ENCODE measurements at places on chromosomes 5 and 9.

DNA sequence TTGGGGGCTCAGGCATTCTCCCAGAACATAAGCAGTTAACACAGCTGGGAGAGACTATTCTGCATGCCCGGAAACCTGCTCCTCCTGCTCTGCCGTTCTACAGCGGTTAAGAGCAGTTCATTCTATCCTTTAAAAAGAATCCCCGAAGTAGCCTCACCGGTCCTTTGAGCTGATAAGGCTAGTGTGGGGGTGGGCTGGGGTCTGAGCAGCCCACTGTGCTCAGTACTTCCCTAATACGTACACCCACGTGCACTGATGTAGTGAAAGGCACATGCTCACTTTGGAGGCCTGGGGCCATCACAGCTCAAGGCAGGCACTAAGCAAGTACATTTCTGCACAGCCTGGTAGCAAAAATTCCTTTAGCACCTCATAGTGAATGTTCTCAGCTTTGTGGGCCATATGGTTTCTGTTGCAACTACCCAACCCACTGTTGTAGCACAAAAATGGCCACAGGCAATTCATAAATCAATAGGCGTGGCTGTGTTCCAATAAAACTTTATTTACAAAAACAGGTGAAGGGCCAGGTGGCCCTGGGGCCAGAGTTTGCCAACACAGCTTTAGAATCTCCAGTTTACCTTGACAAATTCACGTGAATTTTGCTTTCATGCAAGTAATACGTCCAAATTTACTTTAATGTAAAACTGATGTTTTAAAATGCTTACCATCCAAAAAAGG lies 136.4 kb downstream of the ZNF354C start:
- no peak for DNase-seq

GRCh38 chr9:115413304-115413703 lies 295.3 kb upstream of the TNC start:
- DNase-seq: no peak

DNA sequence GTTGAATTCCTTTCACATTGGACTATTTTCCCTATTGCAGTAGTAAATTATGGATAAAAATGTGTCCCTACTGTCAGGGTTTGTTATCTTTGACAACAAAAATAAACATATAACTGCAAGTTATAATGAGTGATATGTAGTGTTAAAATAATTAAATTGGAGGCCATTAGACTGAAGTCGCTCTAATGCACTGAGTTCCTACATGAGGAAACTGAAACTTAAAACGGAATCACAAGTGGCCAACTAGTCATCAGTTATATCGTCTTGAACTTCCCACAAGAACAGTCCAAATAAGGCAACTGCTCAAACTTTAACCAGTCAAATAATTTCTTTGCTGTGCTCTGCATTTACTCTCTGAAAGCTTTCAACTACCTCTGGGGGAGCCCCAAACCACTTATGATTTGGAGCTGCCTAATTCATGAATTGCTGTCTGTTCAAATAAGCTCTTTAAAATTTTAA lies 2.1 kb upstream of the IFT74 start:
- DNase-seq: peak; percentile 73

- peak; percentile 53 for DNase-seq
Observed at GRCh38 chr9:122904466-122904822, 715 bp downstream of the RC3H2 start.

DNA sequence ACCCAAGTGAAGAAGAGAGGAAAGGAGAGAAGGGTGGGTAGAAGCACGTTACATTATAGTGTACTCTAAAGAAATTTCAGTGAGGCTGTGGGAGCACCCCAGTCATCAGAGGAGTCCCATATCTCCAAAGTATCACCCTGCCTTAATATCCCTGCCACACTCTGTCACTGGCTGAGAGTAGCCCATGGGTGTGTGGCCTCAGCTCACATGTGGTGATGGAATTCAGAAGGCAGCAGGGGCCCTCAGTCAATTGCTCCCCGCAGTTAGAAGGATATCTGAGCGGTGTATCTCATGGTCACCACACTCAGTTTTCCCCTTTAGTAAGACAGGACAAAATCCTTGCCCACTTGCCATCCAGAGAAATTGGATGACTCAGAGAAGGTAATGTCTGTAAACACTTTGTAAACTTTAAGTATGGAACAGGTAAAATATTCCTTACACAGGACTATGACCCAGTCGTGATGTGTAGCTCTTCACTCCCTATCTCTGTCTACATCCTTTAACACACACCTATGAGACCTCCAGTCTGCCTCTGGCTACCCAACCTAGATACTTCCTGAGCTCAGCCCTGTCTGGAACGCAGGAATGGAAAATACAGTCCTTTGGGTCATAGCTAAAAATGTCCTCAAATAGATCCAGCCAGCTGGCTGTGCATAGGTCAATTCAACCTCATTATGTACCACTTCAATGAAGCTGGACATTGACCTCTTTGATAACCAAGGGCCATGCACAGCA lies 24.3 kb upstream of the PLIN2 start:
- DNase-seq: no peak

- DNase-seq: peak; percentile 54
Observed at GRCh38 chr5:179732918-179733771, 523 bp downstream of the MAML1 start.

DNA sequence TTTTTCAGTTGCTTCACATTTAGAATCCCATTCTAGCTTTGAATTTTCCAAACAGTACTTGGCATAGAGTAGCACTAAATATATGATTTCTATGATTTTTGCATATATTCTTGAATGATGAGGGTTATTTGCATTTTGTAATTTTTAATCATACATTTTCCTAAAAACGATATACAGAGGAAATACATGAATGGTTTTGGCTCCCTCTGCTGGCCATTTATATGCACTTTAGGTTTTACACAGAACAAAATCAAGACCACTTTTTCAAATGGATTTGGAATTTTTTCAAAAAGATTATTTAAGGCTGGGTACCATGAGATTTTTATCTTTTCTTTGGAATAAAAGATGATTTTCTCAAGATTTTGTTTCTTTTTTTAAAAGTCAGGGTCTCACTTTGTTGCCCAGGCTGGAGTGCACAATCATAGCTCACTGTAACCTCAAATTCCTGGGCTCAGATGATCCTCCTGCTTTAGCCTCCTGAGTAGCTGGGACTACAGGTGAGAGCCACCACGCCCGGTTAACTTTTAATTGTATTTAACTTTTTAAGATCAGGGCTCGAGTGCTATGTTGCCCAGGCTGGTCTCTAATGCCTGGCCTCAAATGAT lies 16.7 kb upstream of the COMMD10 start:
- DNase-seq: peak; percentile 70

DNA sequence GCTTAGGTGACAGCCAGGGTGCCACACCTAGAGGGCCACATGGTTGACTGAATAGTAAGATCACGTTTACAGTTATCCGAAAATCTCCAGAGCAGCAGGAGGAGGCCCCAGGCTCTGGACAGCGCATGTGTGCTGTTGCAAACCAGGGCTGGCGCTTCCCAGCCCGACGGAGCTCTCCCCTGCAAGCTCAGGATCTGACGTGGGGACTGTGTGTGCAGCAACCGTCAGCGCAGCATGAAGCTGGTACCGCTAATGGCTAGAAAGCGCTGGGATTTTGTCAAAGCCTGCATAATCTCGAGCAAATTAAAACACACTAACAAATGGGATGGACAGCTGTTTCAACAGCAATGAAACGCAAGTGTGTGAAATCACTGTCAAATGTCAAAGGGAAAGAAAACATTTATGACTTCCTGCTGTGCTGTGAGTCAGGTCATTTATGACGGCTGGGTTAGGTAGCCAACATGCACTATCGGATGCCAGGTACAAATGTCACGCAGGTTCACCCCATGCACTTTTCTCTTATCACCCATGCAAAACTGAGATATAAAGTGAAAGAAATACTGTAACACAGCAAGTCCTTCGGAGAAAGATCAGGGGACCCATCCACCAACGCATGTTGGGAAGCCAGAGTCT lies 7.5 kb downstream of the SURF4 start:
- DNase-seq: no peak

GRCh38 chr9:110575169-110575568 lies 4.4 kb downstream of the SVEP1 start:
- DNase-seq: no peak

DNA sequence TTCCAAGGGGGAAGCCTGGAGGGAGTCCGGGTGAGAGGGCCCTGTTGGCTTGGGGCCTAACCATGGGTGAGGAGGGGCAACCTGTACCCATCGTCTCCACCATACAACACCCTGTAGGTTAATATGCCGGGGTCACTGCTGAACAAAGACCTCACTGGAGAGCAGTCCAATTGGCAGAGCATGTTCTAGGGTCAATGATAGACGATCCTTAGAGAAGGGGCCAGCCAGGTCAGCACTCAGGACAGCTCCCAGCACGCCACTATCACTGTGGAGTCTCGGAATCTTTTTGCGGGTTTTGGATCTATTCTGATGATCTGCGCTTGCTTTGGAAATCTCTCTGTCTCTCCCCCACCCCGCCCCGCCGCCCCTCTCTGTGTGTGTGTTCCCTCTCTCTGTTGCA lies 218.4 kb upstream of the MVB12B start:
- DNase-seq: peak; percentile 12

DNA sequence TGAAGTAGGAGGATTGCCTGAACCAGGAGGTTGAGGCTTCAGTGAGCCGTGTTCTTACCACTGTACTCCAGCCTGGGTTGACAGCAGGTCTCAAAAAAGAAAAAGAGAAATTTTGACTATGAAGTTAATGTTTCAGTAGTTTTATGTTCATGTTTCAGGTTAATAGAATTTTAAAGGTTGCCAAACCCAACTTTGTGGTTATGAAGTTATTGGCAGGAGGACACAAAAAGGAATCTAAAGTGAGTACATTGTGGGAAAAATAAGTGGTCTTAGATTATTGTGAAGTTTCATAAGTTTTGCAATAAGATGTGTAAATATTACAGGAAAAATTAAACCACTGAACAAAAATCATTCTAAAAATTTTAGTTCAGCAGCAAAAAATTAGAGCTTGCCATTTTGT lies 78.6 kb downstream of the GOLM1 start:
- DNase-seq: no peak

- no peak for DNase-seq
Observed at GRCh38 chr9:134626571-134627416, 14.8 kb upstream of the COL5A1 start.

- no peak for DNase-seq
Observed at GRCh38 chr5:159207222-159207685, 2.1 kb downstream of the RNF145 start.

- no peak for DNase-seq
Observed at GRCh38 chr9:81132796-81133195, 556.6 kb downstream of the TLE1 start.

GRCh38 chr5:169988947-169989346 lies 8.7 kb upstream of the INSYN2B start:
- no peak for DNase-seq

GRCh38 chr9:131624636-131625507 lies 79.5 kb downstream of the PRRT1B start:
- peak; percentile 34 for DNase-seq

DNA sequence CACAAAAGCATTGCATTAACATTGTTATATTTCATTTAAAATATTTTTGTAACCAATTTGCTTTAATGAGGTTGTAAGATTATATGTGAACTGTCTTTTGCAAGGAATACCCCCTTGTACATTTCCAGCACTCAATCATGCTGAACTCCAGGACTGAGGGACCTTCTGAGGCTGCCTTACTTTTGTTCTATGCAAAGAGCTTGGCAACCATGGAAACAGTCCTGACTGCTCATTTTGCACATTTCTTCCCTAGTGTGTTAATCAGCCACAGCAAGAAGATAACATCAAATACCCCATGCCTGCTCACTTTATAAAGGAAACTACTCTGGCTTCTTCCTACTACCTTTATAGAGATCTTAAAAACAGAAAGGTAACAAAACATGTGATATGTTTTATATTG lies 355.6 kb upstream of the IZUMO3 start:
- no peak for DNase-seq

DNA sequence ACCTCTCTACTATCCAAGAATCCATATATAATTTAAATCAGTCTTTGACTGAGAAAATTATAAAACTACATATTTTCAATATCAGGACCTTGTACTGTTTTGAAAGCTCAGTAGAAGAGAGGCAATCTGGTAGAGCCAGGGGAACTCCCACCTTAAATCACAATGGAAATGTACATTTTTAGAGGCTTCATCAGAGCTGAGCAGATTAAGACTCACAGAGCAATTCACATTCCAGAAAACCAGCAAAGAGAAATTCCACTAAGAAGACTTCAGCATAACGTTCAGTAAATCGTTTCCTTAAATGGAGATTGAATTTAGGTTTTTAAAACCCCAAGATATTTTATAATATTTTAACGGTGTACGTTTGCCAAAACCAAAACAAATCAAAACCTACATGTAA lies 227.8 kb upstream of the TRPM3 start:
- DNase-seq: no peak

GRCh38 chr5:38078161-38078560 lies 180.2 kb upstream of the EGFLAM start:
- DNase-seq: no peak

GRCh38 chr5:95859661-95860060 lies 37.1 kb upstream of the GLRX start:
- no peak for DNase-seq

GRCh38 chr9:132461281-132461896 lies 51.4 kb downstream of the CFAP77 start:
- no peak for DNase-seq

- DNase-seq: peak; percentile 35
Observed at GRCh38 chr9:129542741-129543140, 78.2 kb downstream of the C9orf50 start.

- DNase-seq: no peak
Observed at GRCh38 chr9:129640086-129640870, 1.7 kb downstream of the ASB6 start.

DNA sequence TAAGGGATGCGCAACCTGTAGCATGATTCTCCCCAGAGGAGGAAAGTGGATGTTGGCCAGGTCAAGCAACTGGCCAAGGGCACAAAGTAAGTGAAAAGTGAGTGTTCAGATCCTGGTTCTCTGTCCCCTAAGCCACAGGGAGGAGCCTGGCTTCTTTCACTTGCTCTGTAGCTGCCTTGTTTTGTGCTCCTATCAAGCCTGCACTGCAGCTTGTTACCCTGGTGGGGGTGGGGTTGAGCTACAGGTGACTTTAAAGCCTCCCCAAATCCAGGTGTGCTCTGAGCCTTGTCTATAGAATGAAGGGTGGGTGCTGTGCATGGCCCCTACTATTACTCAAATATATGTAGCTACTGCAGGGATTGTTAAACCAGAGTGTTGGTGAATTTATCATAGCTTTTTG lies 32.9 kb downstream of the RALGPS1 start:
- no peak for DNase-seq

- DNase-seq: no peak
Observed at GRCh38 chr9:108496846-108497245, 358.9 kb downstream of the ACTL7B start.

DNA sequence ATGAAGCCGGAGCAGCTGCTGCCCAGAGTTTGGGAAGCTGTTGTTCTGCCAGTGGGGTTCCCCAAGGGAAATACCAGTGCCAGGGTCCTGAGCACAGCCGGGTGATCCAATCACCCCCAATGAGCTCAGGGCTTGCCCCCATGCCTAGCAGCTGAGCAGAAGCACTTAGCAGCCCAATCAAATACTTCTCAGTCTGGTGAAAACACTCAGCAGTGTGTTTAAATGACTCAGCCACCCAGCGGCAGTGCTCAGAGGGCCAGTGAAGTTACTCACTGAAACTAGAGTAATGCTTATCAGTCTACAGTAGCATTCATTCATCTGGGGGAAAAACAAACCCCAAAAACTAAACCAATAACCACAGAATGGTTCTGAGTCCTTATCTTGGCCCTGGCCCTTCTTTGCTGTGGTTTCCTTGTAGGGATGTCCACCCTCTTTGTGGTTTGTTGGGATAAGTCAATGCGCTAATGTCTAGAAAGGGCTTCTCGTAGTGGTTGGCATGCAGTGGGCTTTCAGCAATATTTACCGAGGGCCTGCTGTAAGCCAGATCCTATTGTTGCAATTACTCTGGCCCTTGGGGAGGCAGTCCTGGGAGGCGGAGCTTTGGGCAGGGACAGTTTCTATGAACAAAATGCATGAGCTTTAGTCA lies 43.1 kb downstream of the LHX2 start:
- peak; percentile 85 for DNase-seq

Measured in NB4 (cell line).